Stimulated activated effector memory CD8-positive, alpha-beta T cell treated with anti-CD3 and anti-CD28 coated beads, Interleukin-12 subunit alpha, Interleukin-12 subunit beta, amount 100 ng/mL, for 72 hours (primary cell): ENCODE measurements at places on chromosomes 4 and X.

DNA sequence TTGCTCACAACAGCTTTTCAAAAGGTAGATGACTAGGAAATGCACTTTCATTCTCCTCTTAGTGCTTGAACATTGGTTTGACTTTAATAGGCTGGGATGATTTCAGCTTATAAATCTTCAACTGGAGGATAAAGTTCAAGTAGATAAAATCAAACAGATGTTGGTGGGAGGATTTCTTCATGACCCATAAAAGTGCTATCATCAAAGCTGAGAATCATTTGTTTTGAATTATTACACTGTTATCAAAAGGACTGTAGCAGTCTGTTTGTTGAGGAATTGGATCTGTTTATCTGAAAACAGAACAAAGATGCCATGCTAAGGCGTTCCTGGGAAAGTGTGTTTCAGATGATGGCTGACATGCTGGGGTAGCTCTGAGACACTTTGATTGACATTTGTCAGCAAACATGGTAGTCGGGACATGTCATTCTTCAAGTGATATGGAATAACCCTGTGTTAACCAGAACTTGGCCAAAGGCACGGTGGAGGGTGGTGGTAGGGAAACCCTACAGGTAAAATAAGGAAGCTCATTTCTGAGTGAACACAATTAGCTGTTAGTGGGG lies 304.0 kb upstream of the PITX2 start:
- no peak for DNase-seq

- no peak for DNase-seq
Measured at GRCh38 chr4:127534041-127534825, 98.5 kb upstream of the INTU start.

DNA sequence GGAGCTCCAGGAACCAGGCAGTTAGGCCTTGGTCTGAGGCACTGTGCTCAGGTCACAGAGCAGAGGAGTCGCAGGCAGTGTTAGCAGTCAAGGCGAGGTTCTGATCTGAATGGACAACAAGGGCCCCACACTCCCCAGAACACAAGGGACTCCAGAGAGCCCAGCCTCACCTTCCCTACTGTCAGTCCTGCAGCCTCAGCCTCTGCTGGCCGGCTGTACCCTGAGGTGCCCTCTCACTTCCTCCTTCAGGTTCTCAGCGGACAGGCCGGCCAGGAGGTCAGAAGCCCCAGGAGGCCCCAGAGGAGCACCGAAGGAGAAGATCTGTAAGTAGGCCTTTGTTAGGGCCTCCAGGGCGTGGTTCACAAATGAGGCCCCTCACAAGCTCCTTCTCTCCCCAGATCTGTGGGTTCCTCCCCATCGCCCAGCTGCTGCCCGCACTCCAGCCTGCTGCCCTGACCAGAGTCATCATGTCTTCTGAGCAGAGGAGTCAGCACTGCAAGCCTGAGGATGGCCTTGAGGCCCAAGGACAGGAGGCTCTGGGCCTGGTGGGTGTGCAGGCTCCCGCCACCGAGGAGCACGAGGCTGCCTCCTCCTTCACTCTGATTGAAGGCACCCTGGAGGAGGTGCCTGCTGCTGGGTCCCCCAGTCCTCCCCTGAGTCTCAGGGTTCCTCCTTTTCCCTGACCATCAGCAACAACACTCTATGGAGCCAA lies 26.2 kb downstream of the MAGEA9 start:
- DNase-seq, result no peak

DNA sequence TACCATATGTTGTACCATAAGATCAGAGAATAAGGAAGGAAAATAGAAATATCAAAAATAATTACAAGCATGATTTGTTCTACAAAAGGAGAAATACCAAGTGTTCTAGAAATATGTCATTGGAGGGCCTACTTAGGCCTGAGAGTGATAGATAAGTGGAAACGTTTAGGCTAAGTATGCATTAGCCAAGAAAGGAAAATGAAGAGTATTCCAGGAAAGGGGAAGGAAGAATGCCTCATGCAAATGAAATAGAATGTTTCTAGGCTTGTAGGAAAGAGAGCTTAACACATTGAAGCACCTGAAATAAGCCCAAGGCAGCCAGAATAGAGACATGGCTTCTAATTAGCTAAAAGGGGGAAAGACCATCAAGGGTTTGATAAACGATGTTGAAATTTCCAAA lies 595.7 kb upstream of the ATOH1 start:
- DNase-seq, result no peak

DNA sequence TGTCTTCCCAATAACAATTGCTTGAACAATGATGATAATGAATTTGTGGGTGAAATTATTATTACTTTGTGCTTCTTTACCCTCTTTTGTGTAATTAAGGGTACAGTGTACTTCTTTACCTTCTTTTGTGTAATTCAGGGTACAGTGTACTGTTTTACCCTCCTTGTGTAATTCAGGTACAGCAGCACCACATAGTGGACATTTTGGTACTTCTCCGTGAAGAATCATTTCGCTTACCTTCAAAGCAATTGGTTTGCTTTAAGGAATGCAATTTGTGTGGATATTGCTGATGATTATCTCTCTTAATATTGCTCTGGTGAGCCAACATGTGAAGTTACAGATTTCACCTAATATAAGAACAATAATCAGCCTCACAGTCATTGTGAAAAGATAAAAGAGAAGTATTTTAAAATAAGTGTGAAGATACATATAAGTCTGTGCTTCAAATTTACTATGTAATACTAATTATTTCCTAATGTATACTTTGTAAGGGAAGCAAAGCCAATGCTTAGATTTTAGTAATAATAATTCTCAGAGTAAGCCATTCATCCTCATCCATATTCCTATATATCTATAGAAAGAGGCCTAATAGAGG lies 27.2 kb upstream of the SEC24B start:
- peak; percentile 4 for DNase-seq

DNA sequence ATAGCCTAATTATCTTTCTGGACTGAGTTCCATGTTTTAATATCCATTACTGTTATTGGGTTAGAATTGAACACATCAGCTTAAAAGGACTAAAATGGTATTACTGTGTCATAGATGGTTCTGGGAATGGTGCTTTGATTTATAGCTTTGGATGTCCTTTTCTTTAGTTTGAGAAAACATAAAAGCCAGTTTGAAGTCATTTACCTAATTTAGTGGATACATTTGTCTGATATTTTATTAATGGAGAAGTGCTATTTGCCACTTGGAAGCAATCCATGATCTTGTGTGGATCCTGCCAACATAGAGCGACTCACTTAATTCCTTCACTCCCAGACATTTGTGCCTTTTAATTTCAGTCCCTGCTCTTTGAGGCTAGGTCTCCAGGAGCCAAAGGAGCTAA lies 212.4 kb upstream of the PACRGL start:
- no peak for DNase-seq

DNA sequence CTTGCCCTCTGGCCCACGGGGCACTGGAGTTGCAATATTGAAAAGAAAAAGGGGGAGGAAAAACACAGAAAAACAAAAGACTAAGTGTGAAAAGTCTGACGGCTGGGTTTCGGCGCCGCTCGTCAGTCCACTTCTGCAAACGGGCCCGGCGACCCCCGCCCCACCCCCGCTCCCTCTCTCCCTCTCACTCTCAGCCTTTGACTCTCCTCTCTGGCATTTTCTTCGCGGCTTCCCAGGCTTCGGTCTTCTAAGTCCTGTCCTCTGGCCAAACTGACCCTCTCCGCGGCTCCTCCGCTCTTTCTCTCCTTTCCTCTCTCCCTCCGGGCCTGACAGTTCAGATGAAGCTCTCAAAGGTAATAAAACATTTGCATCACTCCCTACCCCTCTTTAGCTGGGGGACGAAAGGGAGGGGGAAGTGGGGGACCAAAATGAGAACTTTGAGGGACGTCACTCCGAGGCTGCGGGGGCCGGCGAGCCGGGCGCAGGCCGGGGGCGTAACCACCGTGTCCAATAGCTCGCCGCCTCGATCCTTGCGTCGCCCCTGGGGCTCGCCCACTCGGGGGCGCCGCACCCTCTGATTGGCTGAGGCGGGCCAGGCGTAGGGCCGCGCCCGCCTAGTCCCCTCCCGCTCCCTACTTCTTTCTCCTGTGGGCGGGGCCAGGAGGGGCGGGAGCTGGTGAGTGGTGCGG lies at the start of gene NKX6-1:
Gene NKX6-1, minus strand, starts transcription at position 358 of the 689 bp plus-strand sequence. CDS start 1,064 bp downstream, outside the sequence.
- no peak for DNase-seq

GRCh38 chr4:152803541-152803940 lies 23.8 kb downstream of the ARFIP1 start:
- DNase-seq, result no peak

DNA sequence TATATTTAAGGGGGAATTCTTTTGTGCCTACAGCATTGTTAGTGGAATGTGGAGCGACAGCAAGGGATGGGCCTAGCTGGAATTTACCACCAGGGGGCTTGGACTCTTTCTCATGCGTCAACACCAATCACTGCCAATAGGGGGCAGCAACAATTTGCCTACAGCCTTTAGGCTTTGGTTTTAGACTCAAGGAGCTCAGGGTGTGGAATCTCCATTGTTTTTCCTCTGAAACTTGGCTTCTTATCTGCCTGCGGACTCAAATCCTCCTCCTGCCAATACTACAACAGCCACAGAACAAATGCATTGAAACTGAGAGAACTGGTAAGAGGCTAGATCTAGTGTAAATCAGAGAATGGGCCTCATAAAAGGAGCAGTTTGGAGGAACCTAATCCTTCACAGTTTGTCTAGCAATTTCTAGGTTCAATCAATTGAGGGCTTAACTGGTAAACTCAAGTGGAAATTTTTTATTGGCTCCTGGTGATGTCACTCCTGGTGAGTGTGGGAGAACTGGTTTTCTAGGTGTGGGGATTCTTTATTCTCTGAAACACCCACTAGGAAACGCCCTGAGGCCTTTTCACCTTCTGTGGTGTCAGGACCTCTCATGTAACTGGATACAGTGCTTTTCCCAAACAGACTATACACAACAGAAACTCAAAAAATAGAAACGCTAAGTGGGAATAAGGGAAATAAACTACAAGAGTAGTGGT lies 27.9 kb upstream of the TMSB4X start:
- peak; percentile 84 for DNase-seq

- no peak for DNase-seq
Measured at GRCh38 chr4:155529272-155529671, 137.4 kb upstream of the GUCY1A1 start.

- DNase-seq, result no peak
Measured at GRCh38 chrX:108348525-108348924, 89.7 kb downstream of the COL4A6 start.

GRCh38 chrX:103099691-103100090 lies 6.7 kb upstream of the NXF3 start:
- no peak for DNase-seq

DNA sequence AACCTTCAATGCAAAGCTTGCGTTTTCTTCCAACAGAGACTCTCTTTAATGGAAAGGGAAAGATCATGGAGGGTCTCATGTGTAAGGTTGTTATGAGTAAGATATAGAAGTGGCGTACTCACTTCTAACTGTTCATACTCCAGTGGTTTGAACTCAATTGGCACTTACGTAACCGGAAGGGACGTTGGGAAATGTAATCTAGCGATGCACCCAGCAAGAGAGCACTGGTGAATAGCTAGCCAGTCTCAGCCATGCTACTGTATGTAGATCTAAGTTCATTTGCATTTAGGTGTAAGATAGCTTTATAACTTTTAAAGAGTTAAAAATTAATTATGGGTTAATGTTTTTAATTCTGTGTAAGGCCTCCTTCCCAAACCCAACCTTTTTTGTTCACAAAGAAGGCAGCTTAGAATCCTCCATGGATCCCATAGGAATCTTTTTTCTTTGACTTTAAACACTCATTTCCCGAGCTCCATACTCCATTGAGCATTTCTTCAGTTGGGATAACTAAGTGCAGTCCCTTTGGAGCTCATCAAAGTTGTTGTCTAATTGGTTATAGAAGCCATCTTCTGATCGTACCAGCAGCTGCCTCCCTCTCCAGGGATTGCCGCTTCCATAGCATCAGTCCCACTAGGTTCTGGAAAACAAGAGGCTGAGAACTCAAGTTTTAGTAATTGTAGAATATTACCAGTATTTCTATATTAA lies 191.1 kb downstream of the RAPGEF2 start:
- DNase-seq, result no peak

- no peak for DNase-seq
Measured at GRCh38 chrX:16653424-16653823, 3.5 kb downstream of the S100G start.

GRCh38 chr4:48380583-48381167 lies 39.3 kb downstream of the SLAIN2 start:
- no peak for DNase-seq

DNA sequence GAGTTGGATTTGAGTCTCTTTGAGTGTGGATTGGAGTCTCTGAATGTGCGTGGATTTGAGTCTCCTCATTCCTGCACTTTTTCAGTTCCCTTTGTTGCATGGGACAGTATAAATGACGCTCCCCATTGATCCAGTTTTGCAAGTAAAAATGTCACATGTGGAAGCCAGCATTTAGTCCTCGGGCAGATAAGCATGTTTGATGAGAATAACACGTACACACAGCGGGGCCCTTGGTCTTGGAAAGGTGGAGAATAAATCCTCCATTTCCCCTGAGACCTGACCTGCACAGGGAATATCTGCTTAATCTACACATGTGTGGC lies 8.1 kb downstream of the P2RY8 start:
- DNase-seq, result no peak

DNA sequence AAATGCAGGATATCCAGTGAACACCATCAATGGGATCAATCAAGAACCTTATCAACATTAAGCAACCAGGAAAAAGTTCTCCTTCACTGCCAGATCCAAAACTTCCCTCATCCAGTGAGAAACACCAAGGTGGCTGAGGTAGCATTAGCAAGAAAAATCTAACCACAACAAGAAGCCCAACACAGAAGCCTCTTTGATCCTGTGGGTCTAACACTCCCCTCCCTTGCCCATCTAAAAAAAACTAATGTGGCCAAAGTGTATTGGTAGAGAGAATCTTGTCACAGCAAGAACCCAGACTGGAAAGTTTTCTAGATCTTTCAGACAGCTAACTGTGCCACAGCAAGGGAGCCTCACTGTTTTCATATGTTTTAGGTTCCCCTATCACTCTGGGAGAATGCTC lies 558.0 kb downstream of the STPG2 start:
- no peak for DNase-seq

DNA sequence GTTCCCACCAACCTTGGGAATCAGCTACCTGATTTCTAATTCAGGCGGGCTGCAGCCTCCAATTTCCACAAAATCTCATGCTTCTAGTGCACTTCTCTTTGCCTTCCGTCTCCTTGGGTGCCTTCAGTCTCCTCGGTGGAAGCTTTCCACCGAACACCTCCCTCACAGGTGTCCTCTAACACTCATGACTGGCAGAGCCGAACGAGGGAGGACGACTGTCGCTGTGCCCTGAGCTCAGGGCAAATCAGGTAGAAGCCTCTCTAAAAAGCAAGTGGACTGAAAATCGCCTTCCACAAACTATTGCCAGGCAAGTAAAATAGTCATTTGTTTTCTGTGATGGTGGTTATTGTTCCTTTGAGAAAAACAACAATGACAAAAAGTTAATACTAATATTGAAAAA lies 176.1 kb upstream of the PPARGC1A start:
- DNase-seq, result no peak

DNA sequence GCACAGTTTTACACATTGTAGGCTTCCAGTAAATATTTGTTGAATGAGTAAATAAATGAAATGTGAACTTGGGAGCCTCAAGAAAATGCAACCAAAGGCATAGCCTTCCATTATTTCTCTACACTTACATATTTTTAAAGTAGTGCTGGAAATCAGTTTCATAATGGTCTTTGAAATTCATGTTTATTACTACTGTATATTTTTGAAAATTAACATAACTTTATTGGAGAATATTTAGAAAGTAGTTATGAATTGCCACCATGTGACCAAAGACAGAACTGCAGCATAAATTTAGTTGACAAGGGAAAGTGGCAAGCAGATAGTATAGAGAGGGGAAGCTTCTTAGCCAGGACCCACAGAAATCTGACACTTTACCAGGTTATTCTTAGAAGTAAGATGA lies 6.4 kb downstream of the TCEAL8 start:
- no peak for DNase-seq
